IPS DF 6.9 (cell line): ENCODE measurements at places on chromosomes 5 and 9.

- no peaks in the 10 kb centered on the region for H3K36me3 ChIP-seq
- no peak overlapping the region for H3K4me3 ChIP-seq
- H3K4me1 ChIP-seq, result no peaks in the 10 kb centered on the region
- no peak overlapping the region for H3K27ac ChIP-seq
Measured at GRCh38 chr9:1005043-1005667, 28.7 kb downstream of the DMRT3 start.

DNA sequence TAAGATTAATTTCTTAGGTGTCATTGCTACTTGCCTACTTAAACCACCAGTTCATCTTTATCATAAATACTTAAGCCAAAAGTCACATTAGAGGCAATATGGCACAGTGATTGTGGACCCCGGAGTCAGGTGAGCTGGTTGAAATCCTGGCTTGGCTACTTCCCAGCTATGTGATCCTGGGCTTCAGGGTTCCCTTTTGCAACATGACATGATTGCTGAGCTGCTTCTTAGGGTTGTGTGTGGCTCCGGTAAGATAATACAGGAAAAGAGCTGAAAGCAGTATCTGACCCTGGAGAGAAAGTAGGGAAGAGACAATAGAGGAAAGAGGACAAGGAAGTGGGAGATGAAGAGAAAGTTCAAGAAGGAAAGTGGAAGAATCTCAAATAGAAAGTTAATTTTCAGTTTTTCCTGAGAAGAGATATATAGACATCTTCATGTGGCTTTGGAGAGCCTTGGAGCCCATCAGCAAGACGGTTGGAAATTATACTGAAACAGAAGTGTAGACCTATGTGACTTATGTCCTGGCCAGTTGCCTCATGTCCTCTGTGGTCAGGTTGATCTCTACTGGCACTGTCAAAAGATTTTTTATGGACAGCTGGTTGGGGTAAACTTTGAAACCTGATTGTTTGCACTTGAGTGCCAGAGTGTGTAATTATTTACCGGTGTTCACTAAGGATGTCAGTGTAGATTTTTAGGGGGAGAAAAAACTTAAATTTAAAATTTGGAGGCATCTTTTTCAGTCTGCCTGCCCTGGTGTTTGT is 93.2 kb downstream of the GHR start:
- no peak for DNase-seq
- H3K27ac ChIP-seq, result no peak overlapping the region
- no peaks in the 10 kb centered on the region for H3K36me3 ChIP-seq
- H3K27me3 ChIP-seq, result no peaks in the 10 kb centered on the region
- no peak overlapping the region for H3K4me3 ChIP-seq
- no peaks in the 10 kb centered on the region for H3K4me1 ChIP-seq

- H3K27me3 ChIP-seq, result no peaks in the 10 kb centered on the region
- peaks cover 63% of the 10 kb centered on the region for H3K36me3 ChIP-seq
- DNase-seq, result no peak
- no peaks in the 10 kb centered on the region for H3K4me1 ChIP-seq
- H3K4me3 ChIP-seq, result no peak overlapping the region
- H3K27ac ChIP-seq, result no peak overlapping the region
Measured at GRCh38 chr5:150394912-150395687, 17.6 kb downstream of the CD74 start.

- no peak overlapping the region for H3K4me3 ChIP-seq
- no peaks in the 10 kb centered on the region for H3K27me3 ChIP-seq
- no peaks in the 10 kb centered on the region for H3K36me3 ChIP-seq
- H3K4me1 ChIP-seq, result no peaks in the 10 kb centered on the region
- H3K27ac ChIP-seq, result no peak overlapping the region
- DNase-seq, result no peak
Measured at GRCh38 chr5:106910486-106910885, 760.3 kb downstream of the EFNA5 start.

- no peak for DNase-seq
- no peak overlapping the region for H3K4me3 ChIP-seq
- no peak overlapping the region for H3K27ac ChIP-seq
Measured at GRCh38 chr5:27241564-27242257, 203.3 kb upstream of the CDH9 start.

DNA sequence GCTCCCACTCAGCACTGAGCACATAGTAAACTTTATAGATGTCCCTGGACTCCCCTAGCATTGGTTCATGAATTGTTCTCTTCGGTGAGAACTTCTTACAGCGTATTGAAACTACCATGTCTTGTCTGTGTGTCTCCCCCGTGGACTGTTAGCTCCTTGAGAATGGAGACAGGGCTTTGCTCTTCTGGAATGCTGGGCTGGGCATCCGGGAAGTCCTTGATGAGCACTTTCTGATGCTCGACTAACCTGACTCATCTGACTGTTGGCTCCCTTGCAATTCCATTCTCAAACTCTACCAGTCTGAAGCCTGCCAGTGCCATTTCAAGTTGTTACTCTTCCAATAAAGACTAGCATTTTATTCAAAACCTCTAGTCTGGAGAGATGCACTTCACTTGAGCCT is 15.0 kb upstream of the PFDN1 start:
- no peaks in the 10 kb centered on the region for H3K36me3 ChIP-seq
- no peaks in the 10 kb centered on the region for H3K4me1 ChIP-seq
- no peak for DNase-seq
- H3K4me3 ChIP-seq, result no peak overlapping the region
- no peak overlapping the region for H3K27ac ChIP-seq

GRCh38 chr9:99472916-99473245 is 250.8 kb downstream of the SEC61B start:
- no peaks in the 10 kb centered on the region for H3K36me3 ChIP-seq
- no peaks in the 10 kb centered on the region for H3K27me3 ChIP-seq
- H3K27ac ChIP-seq, result no peak overlapping the region
- no peaks in the 10 kb centered on the region for H3K4me1 ChIP-seq
- no peak for DNase-seq

- H3K36me3 ChIP-seq, result peaks cover 6% of the 10 kb centered on the region; the same call in 1 of the 2 replicates
- peak; percentile 31 for DNase-seq
- no peak overlapping the region for H3K27ac ChIP-seq
- H3K27me3 ChIP-seq, result no peaks in the 10 kb centered on the region
Measured at GRCh38 chr5:180860273-180860886, 696 bp downstream of the ZFP62 start.

GRCh38 chr9:127081250-127082185 is 40.9 kb downstream of the ANGPTL2 start:
- no peak overlapping the region for H3K27ac ChIP-seq
- no peak for DNase-seq
- H3K36me3 ChIP-seq, result no peaks in the 10 kb centered on the region
- H3K4me3 ChIP-seq, result no peak overlapping the region
- peaks cover 6% of the 10 kb centered on the region; the same call in 1 of the 2 replicates for H3K4me1 ChIP-seq

- H3K36me3 ChIP-seq, result no peaks in the 10 kb centered on the region
- H3K4me1 ChIP-seq, result no peaks in the 10 kb centered on the region; the same call in 1 of the 2 replicates
- no peak for DNase-seq
- no peak overlapping the region for H3K4me3 ChIP-seq
- no peak overlapping the region for H3K27ac ChIP-seq
Measured at GRCh38 chr5:25393256-25393655, 748.5 kb upstream of the CDH10 start.

DNA sequence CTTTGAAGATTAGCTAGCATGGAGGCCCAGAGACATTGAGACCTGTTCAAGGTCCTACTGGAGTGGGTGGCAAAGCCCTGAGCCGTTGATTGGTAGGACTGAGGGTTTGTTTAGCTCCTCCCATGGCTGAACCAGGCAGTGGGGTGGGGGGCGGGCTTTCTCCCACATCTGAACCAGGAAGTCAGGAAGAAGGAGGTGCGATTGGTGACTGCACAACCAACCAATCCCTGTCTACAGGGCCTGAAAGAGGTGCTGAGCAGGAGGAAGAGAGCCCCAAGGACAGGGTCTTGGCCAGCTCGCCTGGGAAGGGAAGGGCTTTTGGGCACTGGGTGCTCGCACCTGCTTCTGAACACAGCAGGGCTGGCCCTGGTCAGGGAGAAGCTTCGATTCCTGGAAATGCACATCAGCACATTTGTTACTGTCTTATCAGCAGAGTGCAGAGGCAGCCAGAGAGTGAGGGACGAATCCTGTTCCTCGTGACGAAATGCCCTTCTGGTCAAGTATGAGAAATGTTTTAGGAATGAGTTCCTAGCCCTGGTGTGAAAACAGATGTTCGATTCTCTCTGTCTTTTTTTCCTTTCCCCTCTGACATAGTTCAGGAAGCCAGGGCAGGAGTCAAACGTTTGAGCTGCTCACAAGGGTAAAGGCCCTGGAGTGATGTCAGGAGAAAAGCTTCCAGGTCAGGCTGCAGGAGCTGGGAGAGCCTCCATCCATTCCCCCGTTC is 294.8 kb upstream of the KLF4 start:
- no peaks in the 10 kb centered on the region for H3K36me3 ChIP-seq
- H3K27me3 ChIP-seq, result no peaks in the 10 kb centered on the region
- no peak overlapping the region for H3K4me3 ChIP-seq
- H3K27ac ChIP-seq, result no peak overlapping the region
- no peak for DNase-seq
- H3K4me1 ChIP-seq, result no peaks in the 10 kb centered on the region

GRCh38 chr5:159106569-159107282 is 7.0 kb upstream of the EBF1 start:
- peaks cover 4% of the 10 kb centered on the region for H3K4me1 ChIP-seq
- H3K4me3 ChIP-seq, result no peak overlapping the region

GRCh38 chr9:18368206-18368605 is 105.7 kb upstream of the ADAMTSL1 start:
- H3K27me3 ChIP-seq, result no peaks in the 10 kb centered on the region
- no peak overlapping the region for H3K4me3 ChIP-seq
- no peak for DNase-seq
- H3K36me3 ChIP-seq, result no peaks in the 10 kb centered on the region

GRCh38 chr5:115360046-115360685 is 63.7 kb upstream of the CCDC112 start:
- DNase-seq, result no peak
- peaks cover 2% of the 10 kb centered on the region; the same call in 1 of the 2 replicates for H3K4me1 ChIP-seq
- H3K36me3 ChIP-seq, result no peaks in the 10 kb centered on the region
- H3K27ac ChIP-seq, result no peak overlapping the region
- H3K27me3 ChIP-seq, result no peaks in the 10 kb centered on the region

DNA sequence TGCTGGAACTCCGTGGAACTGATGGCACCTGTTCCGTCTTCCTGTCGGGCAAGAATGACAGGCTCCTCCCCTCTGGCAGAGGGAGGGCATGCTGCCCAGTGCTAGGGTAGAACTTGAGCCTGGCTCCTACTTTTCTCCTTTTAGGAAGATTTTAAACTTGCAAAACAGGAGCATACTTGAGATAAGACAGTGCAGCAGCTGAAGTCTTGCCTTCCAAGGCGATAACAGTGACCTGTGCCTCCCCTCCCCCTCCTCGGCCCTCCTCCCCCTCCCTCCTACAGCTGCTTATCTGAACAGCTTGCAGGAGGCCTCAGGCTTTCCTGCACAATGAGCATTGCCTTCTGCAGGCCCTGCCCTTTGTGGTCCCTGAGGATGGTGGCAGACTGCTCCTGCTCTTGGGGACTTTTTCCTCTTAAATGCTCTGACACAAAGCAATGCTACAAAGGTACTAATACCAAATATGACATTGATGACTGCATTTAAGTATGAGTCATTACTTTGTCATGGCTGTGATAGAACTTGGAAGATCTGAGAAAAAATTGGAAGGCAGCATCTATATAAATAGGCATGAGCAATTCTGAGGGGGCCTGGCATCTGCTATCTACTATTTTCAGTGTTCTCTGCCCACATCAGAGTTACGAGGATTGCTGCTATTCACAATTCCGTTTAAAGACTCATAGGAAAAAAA is 2.0 kb downstream of the GADD45G start:
- DNase-seq, result no peak
- H3K27ac ChIP-seq, result no peak overlapping the region
- H3K27me3 ChIP-seq, result no peaks in the 10 kb centered on the region; the same call in 1 of the 2 replicates

DNA sequence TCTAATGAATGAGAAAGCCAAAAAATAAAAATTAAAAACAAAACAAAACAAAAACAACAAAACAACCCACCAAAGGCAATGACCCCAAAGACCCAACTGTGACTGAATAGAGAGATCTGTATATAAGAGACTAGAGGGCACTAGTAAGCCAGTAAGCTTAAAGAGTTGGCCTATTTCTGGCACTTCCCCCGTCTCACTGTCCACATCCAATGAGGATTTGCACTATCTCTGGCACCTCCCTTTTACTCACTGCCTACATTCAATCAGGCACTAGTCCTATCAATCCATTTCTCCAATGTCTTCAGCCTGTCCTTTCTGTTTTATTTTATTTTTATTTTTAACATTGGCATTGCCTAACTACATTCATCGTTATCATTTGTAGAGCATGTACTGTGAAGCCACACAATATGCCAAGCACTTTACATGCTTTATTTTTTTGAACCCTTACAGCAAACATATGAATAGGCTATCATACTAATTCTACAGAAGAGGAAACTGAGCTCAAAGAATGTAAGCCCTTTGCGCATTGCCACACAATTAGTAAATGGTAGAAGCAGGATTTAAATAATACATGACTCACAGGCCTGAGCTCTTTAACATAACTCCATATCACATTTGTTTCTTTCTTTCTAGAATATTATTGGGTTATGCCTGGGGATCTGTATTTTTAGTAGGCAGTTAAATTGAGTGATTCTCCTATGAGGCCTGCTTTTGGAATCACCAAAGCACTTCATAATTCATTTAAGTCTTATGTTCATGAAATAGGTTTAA is 70.0 kb downstream of the C6 start:
- DNase-seq, result no peak
- H3K4me3 ChIP-seq, result no peak overlapping the region
- no peak overlapping the region for H3K27ac ChIP-seq
- H3K27me3 ChIP-seq, result no peaks in the 10 kb centered on the region

GRCh38 chr5:32449262-32449661 is 4.7 kb upstream of the ZFR start:
- no peak overlapping the region for H3K4me3 ChIP-seq
- DNase-seq, result no peak
- H3K4me1 ChIP-seq, result peaks cover 2% of the 10 kb centered on the region; the same call in 1 of the 2 replicates
- H3K27ac ChIP-seq, result no peak overlapping the region
- no peaks in the 10 kb centered on the region for H3K36me3 ChIP-seq
- peaks cover 6% of the 10 kb centered on the region; the same call in 1 of the 2 replicates for H3K27me3 ChIP-seq

GRCh38 chr9:16119261-16120230 is 566.7 kb downstream of the CCDC171 start:
- no peak overlapping the region for H3K4me3 ChIP-seq
- H3K27ac ChIP-seq, result no peak overlapping the region
- H3K4me1 ChIP-seq, result no peaks in the 10 kb centered on the region; the same call in 1 of the 2 replicates
- DNase-seq, result no peak
- H3K27me3 ChIP-seq, result no peaks in the 10 kb centered on the region
- H3K36me3 ChIP-seq, result no peaks in the 10 kb centered on the region

- H3K36me3 ChIP-seq, result peaks cover 8% of the 10 kb centered on the region; the same call in 1 of the 2 replicates
- no peaks in the 10 kb centered on the region for H3K27me3 ChIP-seq
- no peaks in the 10 kb centered on the region for H3K4me1 ChIP-seq
- no peak for DNase-seq
- H3K27ac ChIP-seq, result no peak overlapping the region
Measured at GRCh38 chr5:32109236-32109635, 64.9 kb downstream of the GOLPH3 start.

DNA sequence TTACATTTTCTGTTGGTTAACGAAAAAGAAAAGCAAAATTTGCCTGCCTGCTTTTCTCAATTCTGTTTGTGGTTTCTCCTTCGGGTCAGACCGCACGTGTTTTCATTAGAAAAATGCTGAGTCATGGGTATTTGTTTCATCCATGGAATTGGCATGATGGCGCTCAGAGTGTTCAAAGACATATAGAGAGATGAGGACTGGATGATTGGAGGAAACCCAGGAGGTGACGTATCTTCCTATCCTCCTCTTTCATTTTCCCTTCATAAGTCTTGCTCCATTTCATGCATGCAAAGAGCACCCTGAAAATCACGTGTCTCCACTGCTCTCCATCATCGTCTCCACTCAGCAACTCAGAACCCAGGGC is 353.8 kb upstream of the WWC1 start:
- no peaks in the 10 kb centered on the region for H3K36me3 ChIP-seq
- H3K4me1 ChIP-seq, result no peaks in the 10 kb centered on the region
- no peaks in the 10 kb centered on the region for H3K27me3 ChIP-seq
- no peak overlapping the region for H3K27ac ChIP-seq
- no peak for DNase-seq

- no peak overlapping the region for H3K27ac ChIP-seq
- H3K36me3 ChIP-seq, result no peaks in the 10 kb centered on the region
- no peak overlapping the region for H3K4me3 ChIP-seq
Measured at GRCh38 chr5:111434800-111435199, 77.5 kb downstream of the STARD4 start.
